ENCODE measurements at places on chromosomes 6 and 20. TPM values are rescaled to one million over a fixed set of nuclear protein-coding genes. Genes with fewer than 3 reads are reported as not detected.

The COX4I2 gene
- not detected for total RNA-seq

The SIRPD gene
- total RNA-seq = not detected

The PAK5 gene
- total RNA-seq = not detected

The RAE1 gene
- total RNA-seq = 32.8 TPM

The MARCKS gene
- 40.7 TPM for total RNA-seq

The C6orf15 gene
- not detected for total RNA-seq

The OPRM1 gene
- not detected for total RNA-seq

Measured in IMR-90 (cell line).